ENCODE measurements at places on chromosomes 1 and 21.
A peak's percentile ranks its signal among the peaks of the same experiment; 100 is the strongest.

DNA sequence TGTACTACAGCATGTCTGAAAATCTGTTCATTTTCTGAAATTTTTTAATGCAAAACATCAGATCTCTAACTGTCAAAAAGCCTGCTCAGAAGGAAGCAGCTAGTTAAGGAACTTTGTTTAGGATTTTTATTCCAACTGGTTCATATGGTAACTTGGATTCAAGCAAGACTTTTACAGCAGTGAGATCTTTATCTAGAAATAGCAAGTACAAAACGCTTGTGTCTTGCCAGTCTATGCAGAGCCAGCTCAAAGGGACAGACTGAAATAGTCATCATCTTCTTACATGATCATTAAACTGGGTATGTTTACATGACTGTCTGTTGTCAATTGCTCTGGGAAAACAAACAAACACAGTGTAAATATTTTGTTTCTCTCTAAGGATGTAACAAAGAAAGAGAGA lies 37.6 kb downstream of the DDAH1 start:
- no peak for DNase-seq

DNA sequence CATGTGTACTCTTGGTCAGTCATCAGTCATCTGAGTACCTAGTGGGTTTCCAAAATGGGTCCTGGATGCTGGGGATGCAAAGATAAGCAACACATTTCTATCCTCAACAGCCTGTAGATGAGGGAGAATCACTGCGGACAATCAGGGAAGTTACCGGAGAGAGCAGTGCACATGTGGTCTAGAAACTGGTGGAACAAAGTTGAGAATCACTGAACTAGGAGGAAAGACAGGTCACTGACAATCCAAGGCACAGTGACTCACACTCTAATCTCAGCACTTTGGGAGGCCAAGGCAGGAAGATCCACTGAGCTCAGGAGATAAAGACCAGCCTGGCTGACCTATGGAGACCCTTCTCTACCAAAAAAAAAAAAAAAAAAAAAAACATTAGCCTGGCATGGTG lies 31.4 kb upstream of the LGALS8 start:
- no peak for DNase-seq

- DNase-seq = no peak
These were observed 217.7 kb downstream of the RERE start for GRCh38 chr1:8599646-8600212.

- DNase-seq = no peak
These were observed 135.3 kb upstream of the VANGL1 start for GRCh38 chr1:115506518-115506917.

- DNase-seq = peak; percentile 56
These were observed 10.5 kb upstream of the RNPC3 start for GRCh38 chr1:103514920-103515503.

DNA sequence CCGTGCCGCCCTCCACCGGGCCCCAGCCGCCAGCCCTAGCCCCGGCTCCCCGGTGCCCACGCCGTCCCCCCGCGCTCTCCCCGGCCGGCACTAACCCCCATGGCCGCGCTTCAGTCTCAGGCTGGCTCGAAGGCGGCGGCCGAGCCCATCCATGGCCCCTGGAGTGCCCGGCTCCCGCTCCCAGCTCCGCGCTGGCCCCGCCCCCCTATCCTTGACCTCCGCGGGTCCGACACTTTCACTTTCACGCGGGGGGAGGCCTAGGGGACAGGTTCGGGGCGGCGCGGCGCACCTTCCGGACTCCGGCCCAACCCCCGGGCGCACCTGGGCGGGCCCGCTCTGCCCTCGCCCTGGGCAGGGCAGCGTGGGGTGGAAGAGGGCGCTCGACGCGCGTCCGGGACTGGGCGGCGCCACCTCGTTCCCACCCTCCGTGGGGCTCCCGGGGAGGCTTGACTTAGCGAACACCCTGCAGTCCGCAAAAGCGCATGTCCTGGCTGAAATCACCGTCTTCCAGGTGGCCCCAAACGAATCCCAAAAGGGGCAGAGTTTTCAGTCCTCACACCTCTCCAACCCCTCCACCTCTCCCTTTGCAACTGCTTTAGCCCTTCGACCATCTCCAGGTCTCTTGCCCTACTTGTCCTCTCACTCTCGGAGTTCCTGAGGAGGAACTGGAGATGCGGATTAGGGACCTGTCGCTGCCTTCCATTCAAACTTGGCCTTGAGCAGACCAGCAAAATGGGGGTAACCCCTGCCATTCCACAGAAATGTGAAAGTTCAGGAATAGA lies 3.9 kb upstream of the DENND2D start:
- DNase-seq = peak; percentile 80

DNA sequence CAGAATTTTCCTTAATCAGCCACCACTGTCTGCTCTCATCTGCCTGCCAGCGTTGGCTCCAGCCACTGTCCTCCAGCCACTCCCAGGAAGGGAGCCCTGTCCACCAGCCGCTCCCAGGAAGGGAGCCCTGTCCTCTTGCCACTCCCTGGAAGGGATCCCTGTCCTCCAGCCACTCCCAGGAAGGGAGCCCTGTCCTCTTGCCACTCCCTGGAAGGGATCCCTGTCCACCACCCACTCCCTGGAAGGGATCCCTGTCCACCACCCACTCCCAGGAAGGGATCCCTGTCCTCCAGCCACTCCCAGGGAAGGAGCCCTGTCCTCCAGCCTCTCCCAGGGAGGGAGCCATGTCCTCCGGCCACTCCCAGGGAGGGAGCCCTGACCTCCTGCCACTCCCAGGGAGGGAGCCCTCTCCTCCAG lies 726.5 kb downstream of the PTPRU start:
- no peak for DNase-seq

GRCh38 chr21:43372663-43373361 lies 54.1 kb downstream of the SIK1 start:
- DNase-seq = no peak

DNA sequence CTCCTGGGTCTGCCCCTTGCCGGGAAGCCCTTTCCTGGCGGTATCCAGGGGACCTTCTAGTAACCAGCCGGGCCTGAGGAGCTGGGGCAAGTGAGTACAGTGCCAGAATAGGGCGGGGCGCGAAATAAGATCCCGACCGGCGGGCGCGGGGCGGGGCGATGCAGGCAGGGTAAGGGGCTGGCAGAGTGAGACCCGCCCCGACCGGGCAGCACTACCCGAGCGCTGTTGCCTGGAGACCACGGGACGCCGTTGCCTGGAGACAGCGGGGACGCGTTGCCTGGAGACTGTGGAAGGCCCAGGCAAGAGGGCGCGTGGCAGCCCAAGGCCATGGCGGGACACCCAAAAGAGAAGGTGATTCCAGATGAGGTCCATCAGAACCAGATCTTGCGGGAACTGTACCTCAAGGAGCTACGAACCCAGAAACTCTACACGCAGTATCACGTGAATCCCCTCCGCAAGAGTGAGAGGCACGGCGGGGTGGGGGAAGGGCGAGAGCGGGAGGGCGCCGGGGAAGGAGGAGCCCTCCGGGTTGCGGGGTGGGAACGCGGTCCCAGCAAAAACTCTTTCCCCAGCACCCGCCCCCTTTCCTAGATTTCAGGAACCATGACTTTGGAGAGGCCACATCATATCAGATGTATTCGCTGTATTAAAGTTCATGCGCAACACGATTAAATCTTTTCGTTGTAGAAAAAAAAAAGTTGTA lies 24.3 kb downstream of the EBNA1BP2 start:
- DNase-seq = peak; percentile 7

DNA sequence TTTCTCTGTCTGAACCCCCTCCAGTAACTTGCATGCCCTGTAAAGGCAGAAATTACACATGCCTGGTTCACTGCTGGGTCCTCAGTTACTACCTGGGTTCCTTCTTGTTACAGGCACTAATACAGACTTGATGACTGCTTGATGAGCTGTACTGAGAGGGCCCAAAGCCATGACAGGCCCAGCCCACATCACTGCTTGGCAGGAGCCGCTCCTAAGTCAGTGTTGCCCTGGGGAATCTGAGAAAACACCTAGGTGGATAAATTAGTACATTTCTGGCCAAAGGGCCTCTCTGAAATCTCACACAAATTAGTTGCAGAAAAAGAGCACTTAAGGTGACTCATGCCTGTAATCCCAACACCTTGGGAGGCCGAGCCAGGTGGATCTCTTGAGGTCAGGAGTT lies 37.8 kb upstream of the IRF2BP2 start:
- DNase-seq = no peak

- no peak for DNase-seq
These were observed 708.4 kb downstream of the KCNT2 start for GRCh38 chr1:195899762-195900352.

DNA sequence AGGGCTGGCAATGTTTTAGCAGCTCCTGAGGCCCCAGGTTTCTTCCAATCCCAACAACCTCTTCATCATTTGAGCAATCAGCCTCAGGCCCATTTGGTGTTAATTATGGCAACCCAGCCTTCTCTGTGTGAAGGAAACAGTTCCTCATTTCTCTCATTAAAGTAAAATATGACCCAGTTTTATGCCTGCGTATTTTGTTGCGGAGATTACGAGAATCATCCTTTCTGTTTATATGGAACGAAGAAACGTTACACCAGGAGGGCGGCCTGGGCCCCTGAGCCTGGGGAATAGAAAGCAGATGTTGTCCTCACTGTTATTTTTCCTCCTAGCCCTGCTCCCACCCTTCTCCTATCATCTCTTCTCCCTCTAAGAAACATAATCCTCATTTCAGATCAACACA lies 332.2 kb upstream of the USP24 start:
- no peak for DNase-seq

DNA sequence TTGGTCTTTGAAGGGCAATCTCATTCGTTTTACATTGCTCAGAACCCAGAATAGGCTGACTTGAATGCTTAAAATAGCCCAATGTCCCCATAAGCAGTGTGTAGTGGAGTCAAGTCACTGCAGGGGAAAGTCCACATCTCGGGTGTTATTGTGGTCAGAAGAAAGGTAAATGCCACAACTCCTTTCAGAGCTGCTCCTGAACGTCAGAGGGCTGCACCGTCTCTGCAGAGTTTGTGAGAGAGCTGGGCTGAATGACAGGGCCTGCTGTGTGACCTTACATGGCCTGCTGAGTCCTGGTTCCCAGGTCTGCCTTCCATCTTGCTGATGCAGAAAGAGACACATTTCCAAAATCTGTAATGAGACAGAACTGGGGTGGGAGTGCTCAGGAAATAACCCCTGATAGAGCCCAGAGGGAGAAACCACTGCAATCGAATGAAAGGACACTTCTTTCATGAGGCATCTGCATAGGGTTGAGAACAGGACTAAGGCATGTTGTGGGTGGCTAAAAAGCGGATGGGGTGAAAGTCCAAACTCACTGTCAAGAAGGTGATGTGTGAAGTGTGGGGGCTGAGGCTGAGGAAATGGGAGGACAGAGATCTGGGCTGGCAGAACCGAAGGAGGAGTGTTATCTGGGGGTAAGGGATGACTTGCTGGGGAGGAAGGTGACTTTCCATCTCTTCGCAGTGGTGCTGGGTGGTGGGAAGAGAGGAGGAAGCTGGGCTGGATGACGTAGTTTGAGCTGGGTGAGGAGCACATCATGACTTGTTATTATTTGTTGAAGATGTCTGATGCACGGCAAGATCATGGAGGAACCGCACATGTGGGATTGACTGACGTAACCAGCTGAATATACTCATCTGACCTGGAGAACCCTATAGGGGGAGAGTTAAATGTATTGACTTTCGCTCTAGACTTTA lies 33.7 kb downstream of the XCL2 start:
- no peak for DNase-seq

- no peak for DNase-seq
These were observed 23.7 kb downstream of the UROD start for GRCh38 chr1:45035631-45036301.

DNA sequence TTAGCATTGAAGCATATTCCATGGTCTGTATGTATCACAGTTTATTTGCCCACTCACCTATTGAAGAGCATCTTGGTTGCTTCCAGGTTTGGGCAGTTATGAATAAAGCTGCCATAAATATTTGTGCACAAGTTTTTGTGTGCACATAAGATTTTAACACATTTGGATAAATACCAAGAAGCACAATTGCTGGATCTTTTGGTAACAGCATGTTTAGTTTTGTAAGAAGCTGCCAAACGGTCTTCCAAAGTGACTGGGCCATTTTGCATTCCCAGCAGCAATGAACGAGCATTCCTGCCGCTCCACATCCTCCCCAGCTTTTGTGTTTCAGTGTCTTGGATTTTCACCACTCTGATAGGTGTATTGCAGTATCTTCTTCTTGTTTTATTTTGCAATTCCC lies 62.7 kb downstream of the PDE9A start:
- DNase-seq = no peak

- DNase-seq = peak; percentile 34
These were observed 5.2 kb upstream of the FOXD3 start for GRCh38 chr1:63316984-63317816.

DNA sequence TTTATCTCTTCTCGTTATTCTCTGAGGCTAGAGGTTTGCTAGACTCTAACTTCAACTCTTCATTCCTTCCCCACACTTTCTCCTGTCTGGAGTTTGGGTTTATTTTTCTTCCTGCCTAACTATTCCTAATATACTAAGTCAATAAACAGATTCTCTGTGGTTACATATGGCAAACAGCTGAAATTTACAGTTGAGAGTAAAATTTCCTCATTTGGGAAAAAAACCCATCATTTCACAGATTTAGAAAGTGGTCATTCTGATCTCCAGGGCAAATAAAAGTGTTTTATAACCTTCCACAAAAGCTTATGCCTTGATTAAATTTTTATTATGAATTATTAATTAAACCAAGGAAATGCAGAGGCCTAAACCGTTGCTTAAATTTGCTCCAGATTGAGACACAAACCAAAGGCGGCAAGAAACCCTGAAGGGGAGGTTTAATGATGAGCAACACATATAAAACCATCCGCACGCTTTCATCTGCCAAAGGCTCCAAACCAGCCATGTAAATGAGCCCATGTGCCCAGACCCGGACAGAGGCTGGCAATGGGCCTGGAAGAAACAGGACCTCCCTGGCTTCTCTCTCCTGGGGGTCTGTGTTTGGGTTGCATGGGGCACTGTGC lies 201.7 kb upstream of the LMO4 start:
- no peak for DNase-seq

DNA sequence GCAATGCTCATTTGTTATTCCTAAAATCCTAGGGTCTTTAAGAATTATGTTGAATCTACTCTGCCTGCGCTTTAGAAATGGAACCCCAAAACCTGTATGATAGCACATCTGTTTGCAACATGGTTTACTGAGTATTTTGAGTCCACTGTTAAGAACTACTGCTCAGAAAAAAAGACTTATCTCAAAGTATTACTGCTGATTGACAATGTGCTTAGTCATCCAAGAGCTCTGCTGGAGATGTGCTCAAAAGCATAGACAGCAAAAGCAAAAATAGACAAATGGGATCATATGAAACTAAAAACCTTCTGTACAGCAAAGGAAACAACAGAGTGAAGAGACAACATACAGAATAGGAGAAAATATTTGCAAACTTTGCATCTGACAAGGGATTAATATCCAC lies 107.0 kb downstream of the CTH start:
- no peak for DNase-seq

- no peak for DNase-seq
These were observed 1.6 kb upstream of the KCND3 start for GRCh38 chr1:111990878-111991718.
